Activated naive CD8-positive, alpha-beta T cell treated with anti-CD3 and anti-CD28 coated beads, Interleukin-2, amount 50 U/mL, for 16 hours (primary cell): ENCODE measurements at places on chromosomes 4 and X.

DNA sequence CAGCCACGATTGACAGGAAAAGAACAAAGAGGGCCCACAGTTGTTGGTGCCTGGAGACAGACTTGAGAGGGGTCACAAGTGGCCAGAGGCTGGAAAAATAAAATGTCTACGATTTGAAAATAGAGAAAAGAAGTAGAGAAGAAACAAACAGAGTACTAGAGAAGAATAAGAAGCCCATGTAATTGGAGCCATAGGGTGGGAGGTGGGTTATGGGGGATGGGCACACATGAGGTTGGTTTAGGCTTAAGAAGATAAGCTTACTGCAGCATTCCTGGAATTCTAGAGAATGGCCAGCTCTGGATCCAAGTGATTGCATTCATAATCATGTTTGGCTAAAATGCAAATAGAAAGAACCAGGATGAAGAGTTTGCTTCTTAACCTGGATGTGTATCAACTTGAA lies 210.7 kb downstream of the MAML3 start:
- no peak for DNase-seq

DNA sequence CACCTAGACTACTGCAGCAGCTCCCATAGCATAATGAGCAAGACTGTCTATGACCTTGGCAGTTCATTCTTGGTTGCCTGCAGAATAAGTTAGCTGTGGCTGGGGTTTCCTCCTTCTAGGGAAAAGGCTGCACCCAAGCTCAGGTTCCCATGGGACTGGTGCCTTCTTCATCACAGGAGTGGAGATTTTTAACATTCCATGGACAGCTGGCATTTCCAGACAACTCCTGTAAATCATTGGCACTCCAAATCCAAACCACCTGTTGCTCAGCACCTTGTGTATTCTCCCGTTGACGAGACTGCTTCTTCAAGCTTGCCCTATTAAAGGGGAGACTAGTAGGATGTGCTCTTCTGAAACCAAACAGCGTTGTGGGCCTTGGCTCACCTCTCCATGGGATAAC lies 7.8 kb upstream of the NUP54 start:
- DNase-seq: no peak

- DNase-seq: no peak
These were observed 20.4 kb downstream of the USP46 start for GRCh38 chr4:52638717-52639116.

DNA sequence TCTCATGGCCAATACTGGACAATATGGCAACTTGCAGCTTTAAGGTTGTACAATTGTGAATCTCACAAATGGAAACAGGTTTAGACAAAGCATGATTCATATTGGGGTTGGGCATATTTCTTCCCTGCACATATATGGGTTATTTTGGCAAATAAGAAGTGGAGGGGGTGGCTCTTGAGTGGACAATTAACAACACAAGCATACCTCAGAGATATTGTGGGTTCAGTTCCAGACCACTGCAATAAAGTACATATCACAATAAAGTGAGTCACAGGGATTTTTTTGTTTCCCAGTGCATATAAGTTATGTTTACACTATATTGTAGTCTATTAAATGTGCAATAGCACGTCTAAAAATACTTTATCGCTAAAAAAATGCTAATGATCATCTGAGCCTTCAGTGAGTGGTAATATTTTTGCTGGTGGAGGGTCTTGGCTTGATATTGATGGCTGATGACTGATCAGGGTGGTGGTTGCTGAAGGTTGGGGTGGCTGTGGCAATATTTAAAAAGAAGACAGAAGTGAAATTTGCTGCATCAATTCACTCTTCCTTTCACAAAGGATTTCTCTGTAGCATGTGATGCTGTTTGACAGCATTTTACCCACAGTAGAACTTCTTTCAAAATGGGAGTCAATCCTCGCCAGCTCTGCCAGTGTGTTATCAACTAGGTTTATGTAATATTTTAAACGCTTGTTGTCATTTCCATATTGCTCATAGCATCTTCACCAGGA lies 50.5 kb upstream of the OGT start:
- no peak for DNase-seq

DNA sequence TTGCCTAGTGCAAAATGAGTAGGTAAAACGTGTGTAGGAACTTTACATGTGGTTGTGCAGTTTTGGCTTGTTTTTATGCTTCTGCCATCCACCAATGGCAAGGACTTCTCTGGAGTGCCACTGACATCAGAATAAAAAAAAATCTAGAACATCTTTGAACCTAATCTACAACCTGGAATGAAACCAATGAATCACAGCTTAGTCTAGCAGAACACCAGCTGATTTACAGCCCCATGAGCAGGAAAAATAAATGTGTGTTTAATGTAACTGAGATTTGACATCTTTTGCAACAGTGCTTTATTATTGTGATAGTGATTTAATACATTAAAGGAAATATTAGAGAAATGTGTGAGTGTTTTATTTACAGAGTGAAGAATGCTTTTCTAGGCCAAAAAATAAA lies 995.1 kb downstream of the PCDH7 start:
- no peak for DNase-seq

- DNase-seq: no peak
These were observed 35.7 kb downstream of the FRAS1 start for GRCh38 chr4:78092850-78093249.

GRCh38 chr4:115090483-115091075 lies 22.8 kb downstream of the NDST4 start:
- no peak for DNase-seq

- DNase-seq: no peak
These were observed 690.2 kb downstream of the FAT4 start for GRCh38 chr4:126004941-126005340.

GRCh38 chr4:132015321-132015720 lies 1133.8 kb upstream of the PCDH10 start:
- DNase-seq: no peak

- DNase-seq: no peak
These were observed 336.2 kb downstream of the ZNF674 start for GRCh38 chrX:46209037-46209436.

- no peak for DNase-seq
These were observed 87.7 kb downstream of the FAM53A start for GRCh38 chr4:1596393-1596792.
